ENCODE measurements at places on chromosomes 16 and 17. TPM values are rescaled to one million over a fixed set of nuclear protein-coding genes. Genes with fewer than 3 reads are reported as not detected.

The RASD1 gene
- total RNA-seq, result 11.0 TPM

The KATNB1 gene
- total RNA-seq, result 34.6 TPM

- DNase-seq, result no peak
Observed at GRCh38 chr16:84758627-84759026, 58.8 kb downstream of the USP10 start.

GRCh38 chr17:79990704-79991103, 45.0 kb downstream of the TBC1D16 start:
- no peak for DNase-seq

The OR1F1 gene
- total RNA-seq, result 0.41 TPM

- peak; percentile 38 for DNase-seq
Observed at GRCh38 chr17:6195123-6195522, 124.9 kb downstream of the WSCD1 start.

DNA sequence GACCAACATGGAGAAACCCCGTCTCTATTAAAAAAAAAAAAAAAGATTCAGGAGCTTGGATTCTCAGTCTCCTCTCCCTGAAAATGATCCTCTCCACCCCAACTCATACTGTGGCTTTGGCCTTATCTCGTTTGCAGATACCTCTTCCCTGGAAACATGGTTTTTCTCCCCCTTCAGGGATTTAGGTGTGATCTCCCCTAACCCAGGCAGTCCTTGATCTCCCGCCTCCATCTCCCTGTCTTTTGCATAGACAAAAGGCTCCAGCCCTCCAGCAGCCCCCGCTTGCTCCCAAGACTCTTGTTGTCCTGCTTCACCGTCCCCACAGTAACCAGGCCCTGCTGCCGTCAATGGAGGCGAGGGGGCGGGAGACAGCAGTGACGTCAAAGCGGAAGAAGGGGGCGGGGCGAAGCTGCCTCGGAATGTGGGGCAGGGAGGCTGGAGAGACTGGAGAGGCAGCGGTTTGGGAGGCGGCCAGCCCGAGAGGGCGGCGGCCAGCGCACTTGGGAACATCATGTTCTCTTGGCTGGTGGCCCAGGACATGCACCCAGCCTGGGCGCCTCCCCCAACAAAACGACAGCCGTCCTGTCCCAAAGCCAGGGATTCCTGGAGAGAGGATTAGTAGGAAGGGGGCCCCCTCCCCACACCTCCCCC, 1.9 kb upstream of the PER1 start:
- DNase-seq, result peak; percentile 86

DNA sequence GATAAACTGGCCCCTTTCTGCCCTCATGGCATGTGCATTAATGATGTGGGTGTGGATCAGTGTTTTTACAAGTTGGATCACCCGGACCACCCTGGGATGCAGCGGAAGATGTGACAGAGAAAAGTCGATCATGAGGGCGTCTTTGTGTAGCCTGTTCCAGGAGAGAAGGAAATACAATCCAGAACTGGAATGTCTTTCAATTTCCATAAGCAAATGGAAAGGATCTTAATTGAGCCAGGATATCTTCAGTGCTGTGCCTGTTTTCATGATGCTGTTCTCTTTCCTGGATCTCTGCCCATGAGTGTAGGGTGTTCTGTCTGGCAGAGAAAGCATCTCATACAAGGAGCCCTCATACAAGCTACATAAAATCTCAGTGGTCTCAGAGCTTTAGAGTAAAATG, 481.4 kb downstream of the XYLT1 start:
- DNase-seq, result no peak

DNA sequence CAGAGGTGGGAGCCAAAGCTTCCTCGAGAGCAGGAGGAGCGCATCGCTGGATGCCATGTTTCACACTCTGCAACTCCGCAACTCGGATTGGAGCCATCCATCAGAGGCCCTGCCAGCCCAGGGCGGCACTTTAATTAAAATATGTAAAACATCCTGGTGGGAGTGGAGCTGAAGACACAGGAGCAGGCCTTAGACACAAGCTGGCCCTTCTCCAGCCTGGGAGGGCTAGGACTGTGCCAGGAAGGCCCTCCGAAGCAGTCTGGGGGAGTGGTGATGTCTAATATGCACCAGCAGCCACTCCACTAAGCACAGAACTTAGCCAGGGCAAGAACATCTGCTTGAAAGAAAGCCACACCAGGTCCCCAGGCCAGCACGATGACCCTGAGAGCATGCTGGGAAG, 5.8 kb upstream of the CCDC182 start:
- DNase-seq, result no peak

GRCh38 chr17:50465171-50465570, 3.5 kb downstream of the CHAD start:
- no peak for DNase-seq

GRCh38 chr17:33258296-33258695, 34.8 kb downstream of the ASIC2 start:
- no peak for DNase-seq

DNA sequence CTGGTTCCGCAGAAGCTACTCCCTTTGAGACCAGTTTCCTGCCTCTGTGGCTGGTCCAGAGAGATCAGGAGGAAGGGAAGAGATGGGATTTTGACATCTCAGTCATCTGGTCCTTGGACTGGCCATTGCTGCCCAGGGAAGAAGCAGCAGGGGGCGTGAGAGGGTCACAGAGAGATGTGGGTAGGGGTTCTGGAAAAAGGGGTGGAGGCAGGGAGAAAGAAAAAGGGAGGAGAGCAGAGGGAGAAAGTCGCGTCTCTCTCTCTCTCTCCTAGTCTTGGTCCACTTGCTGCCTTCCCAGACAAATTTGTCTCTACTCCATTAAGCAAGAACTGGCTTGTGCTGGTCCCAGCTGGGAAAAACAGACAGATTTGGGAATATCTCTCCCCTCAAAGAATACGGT, 4.4 kb downstream of the SHBG start:
- no peak for DNase-seq

The EXOC3L1 gene
- 1.2 TPM for total RNA-seq

The ATP2C2 gene
- total RNA-seq, result 6.1 TPM

The PITPNM3 gene
- total RNA-seq, result 10.6 TPM

The CIBAR2 gene
- total RNA-seq, result 0.41 TPM

The TEX19 gene
- total RNA-seq, result not detected

DNA sequence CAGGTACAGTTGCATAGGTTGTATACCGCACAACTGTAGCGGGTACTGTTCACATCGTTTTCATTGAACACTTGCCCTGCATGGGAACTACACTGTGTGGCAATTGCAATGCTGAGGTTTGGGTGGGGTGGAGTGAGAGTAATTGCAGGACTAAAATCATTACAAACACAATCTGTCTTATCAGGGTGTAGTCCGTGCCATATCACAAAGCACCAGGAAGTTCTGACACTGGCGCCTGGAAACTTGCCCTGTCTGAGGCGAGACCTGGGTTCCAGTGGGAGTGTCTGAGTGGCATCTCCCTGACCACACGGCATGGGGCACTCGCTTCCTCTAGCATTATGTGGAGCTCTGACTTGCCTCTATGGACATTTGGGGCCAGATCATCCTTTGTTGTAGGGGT, 153.4 kb downstream of the RGS9 start:
- DNase-seq, result no peak

DNA sequence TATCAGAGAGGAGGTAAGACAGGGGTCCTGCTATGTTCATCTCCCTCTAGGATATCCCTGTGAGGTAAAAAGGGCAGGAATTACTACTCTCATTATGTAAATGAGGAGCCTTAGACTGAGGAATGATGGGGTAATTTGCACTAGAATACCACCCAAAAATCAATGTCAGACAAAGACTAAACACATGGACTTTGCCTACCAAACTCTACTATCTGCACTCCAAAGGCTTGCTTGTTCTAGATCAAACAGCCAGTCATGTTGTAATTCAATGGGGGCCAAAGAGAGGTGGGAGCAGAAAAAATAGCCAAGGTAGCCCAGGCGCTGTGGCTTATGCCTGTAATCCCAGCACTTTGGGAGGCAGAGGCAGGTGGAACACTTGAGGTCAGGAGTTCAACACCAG, 120.7 kb downstream of the LYRM1 start:
- DNase-seq, result no peak

DNA sequence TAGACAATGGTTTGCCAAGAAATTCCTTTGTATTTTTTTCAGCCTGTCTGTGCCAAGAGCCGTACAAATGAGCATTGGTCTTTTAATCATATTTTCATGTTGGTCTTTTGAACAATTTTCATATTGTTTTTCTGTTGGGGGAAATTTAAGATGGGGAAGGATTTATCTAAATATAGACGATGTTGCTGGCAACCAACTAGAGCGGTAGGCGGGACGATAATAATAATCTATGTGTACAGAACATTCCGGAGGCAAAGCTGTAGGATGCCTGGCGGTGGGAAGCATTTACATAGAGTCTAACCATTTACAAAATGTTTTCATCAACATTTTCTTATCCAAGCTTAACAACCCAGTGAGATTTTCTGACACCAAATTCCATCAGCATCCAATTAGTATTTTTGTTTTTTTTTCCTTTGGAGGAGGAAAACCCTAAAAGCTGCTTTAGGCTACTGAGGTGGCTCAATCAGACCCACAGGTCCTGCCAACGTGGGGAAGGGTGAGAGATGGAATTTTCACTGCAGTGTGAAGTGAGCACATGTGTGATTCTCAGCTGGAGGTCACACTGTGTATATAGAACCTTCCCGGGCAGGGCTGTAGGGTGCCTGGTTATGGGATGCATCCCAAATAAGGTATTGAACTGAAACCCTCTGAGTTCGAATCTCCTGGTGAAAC, 11.7 kb upstream of the SEC14L1 start:
- no peak for DNase-seq
